Daoy (cell line): ENCODE measurements at places on chromosomes 3 and 15. TPM values are rescaled to one million over a fixed set of nuclear protein-coding genes. Genes with fewer than 3 reads are reported as not detected.
A peak's percentile ranks its signal among the peaks of the same experiment; 100 is the strongest.

The CHRNA3 gene
- 0.17 and 3.5 TPM in 2 replicates for total RNA-seq

DNA sequence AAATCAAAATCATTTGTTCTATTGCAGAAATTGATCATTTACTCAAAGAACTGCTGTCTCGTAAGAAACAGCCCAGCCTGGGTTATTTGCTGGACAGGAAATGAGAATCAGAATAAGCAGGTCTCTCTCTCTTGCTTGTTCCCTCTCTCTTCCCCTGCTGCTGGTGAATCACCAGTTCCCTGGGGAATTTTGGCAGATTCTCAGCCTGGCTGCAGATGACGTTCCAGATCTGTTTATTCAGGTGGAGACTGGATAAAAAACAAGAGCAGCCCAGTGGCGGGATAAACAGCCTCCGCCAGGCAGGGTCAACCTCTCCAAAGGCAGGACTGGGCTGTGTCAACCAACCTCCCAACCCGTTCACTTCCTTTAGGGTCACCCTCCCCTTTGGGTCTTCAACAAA, 72.1 kb downstream of the LRIG1 start:
- DNase-seq, result peak; percentile 92

The WDR93 gene
- 0.06 TPM in 1 of 2 replicates, not detected in the other for total RNA-seq

GRCh38 chr3:53218131-53218530, 37.7 kb downstream of the TKT start:
- no peak for DNase-seq

The C3orf85 gene
- not detected in 2 replicates for total RNA-seq

DNA sequence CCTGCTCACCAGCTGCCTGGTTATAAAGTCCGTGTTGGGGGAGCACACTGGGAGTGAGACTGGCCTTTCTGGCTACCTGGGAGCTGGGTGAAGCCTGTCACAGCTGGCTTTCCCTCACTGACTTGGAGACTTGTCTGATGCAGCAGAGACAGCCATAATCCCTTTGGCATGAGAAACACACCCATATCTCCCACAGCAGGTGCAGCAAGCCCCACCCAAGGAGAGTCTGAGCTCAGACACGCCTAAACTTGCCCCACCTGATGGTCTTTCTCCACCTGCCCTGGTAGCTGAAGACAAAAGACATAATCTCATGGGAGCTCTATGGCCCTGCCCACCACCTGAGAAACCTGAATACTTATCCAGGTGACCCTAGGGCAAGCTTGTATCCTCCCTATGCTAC, 54.8 kb downstream of the NMD3 start:
- DNase-seq, result no peak

GRCh38 chr3:185582871-185583270, 3.2 kb upstream of the SENP2 start:
- DNase-seq, result no peak

The FHIT gene
- total RNA-seq, result not detected in 2 replicates

The GRAMD1C gene
- total RNA-seq, result 11.7 and 22.1 TPM in 2 replicates

The ARID3B gene
- total RNA-seq, result 9.3 and 10.6 TPM in 2 replicates

DNA sequence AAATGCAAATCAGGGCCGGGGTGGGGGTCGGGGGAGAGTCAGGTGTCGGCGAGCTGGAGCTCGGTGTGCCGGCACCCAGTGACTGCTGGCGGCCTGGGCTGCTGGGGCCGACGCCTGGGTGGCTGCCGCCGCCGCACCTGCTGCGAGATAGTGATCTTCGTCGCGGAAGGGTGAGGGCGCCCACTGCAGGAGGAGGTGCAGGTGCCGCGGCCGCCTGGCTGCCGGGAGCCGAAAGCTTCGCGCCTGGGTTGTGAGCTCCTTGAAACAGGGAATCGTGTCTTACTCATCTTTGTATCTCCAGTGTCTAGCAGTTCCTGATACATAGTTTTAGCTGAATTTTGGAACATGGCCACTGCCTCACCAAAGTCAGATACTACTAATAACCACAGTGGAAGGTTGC, 64.0 kb upstream of the CPOX start:
- no peak for DNase-seq

GRCh38 chr15:86444527-86444926, 364.9 kb downstream of the AGBL1 start:
- no peak for DNase-seq
